ENCODE measurements at places on chromosomes 3 and 15.

DNA sequence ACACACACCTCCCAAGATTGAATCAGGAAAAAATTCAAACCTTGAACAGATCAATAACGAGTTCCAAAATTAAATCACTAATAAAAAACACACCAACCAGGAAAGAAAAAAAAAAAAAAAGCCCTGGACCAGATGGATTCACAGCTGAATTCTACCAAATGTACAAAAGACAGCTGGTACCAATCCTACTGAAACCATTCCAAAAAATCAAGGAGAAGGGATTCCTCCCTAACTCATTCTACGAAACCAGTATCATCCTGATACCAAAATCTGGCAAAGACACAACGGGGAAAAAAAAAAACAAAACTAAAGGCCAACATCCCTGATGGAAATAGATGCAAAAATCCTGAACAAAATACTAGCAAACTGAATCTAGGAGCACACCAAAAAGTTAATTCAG, 54.4 kb upstream of the SLC12A8 start:
- DNase-seq = no peak

- DNase-seq = peak; percentile 60
Observed at GRCh38 chr3:51371943-51372557, 13.0 kb upstream of the MANF start.

DNA sequence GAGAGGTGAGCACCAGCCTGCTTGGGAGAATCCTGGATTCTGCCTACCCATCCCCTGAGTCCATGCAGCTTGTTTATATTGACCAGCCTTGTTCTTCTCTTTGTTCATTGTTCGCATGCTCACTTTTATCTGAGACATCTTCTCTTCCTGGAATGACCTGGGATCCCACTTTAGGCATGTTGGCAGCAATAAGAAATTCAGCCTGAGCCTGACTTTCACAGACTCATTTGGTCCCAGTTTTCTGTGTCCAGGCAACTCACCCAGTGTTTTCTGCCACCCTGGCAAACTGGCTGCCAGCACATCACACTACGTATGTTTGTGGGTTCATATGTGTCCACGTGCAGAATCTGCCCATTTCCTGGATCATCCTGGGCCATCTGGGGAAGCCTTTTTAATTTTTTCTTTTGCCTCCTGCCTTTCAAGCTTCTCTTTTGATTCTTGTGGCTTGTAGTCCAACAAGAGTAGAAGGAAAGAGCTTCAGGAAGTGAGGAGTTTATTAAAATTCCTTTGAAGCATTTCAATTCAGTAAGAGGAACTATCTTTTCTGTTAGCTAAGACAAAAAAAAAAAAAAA, 199.9 kb downstream of the FNDC3B start:
- DNase-seq = no peak

- DNase-seq = peak; percentile 7
Observed at GRCh38 chr3:24101676-24102168, 156.6 kb downstream of the NR1D2 start.

DNA sequence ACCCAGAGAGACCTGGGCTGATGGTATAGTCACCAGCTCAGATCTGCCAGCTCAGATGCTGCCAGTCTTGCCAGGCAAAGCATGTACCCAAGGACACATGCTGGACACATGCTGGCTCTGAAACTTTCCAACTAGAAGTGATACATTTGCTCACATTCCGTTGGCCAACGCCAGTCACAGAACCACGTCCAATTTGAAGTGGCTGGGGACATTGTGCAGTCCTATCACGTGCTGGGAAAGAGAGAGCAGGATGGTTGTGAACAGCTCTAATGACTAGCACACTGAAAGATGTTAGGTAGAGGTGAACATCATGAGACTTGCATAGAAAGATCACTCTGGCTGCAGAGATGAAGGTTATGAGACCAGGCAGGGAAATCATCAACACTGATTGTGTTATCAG, 308.5 kb upstream of the ROPN1 start:
- no peak for DNase-seq

DNA sequence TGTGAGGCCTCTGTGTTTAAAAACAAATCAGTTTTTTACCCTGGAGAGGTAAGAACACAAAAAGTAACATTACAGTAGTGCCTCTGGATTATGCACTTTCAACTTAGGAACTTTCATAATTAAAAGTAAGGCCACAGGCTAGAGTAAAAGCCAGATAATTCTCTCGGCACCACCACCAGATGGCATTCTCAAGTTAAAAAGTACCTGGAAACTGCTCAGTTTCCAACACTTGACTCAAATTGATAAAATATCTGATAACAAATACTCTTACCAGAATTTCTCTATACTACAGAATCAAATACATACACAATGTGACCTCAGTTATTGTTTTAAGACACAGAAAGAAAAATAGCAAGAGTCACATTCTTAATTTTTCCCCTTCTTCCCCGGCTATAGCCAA, 19.9 kb downstream of the SPICE1 start:
- peak; percentile 17 for DNase-seq

DNA sequence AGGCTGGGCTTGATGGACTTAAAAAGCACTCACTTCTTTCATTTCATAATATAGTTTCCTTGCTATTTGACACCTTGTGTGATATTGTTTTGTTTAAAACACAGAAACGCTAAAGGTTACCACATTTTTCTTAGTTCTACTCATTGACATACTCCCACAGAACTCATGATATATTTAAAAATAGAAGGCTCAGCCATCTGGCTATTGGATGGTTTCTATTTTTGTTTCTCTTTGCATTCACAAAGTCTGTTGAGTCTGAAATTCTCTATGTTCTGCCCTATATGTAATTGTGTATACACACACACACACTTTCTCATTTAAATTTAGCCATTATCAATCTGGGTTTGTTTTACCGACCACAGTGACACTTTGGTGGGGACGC, 128.2 kb downstream of the SOX2 start:
- DNase-seq = no peak

GRCh38 chr3:179088306-179088705, 16.7 kb upstream of the ZMAT3 start:
- DNase-seq = no peak

- DNase-seq = no peak
Observed at GRCh38 chr3:194009019-194009418, 126.9 kb upstream of the HES1 start.

DNA sequence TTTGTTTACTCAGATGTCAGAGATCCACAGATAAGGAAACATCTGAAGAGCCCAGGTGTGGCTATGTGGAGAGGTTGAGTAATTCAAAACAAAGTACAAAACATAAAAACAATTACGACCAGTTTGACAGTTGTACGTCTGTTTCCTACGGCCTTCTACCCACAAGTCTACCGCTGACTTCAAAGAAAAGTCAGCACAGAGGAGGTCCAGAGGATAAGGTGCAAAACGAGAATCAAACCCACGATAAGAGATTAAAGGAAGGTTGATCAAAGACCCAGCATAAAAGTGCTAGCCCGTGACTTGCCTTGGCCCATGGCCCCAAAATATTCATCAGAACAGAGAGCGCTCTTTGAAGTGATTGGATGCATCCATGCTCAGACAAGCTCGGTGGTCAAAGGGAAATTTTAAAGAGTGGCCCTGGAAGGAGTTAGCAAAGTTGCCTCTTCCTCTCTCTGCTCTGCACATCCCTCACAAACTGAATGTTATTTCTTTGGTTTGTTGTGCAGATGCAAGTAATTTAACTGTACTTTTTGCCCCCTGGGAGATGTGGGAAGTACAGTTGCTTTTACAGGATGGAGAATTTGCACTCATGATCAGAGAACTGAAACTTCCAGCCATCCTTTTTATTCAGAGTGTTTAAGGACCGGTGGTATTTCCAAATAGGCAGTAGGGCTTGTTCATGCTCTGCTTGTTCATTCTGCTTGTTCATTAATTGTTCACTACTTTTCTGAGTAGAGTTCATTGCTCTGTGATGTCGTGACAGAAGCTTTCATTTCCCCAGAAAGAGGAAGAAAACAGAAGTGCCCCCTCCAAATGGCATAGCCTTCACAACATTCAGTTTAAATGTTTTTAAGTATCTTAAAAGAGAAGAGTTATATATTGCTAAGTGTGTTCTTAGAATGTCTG, 31.1 kb downstream of the MME start:
- no peak for DNase-seq

DNA sequence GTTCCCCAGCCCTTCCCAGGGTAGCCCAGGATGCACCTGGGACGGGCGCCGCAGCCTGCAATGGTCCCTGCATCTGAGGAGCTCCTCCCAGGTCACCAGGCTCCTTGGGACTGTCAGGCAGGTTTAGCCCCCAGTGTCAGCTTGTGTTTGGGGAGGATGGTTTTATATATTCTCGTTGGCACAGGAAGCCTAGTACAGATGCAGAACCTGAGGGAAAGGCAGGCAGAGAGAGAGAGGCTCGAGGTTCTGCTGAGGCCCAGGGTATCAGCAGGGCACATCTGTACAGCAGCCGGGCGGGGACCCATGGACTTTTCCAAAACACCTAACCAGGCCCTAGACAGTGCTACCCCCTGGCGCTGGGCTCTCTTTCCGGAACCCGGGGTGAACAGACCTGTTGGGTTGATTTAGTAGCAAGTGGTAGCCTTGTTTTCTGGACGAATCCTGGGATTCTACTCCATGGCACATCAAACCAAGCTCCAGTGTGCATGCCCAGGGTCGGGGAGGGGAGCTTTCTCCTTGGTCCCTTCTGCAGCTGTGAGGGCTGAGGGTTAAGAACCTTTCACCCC, 8.6 kb downstream of the PAK6 start:
- no peak for DNase-seq

- DNase-seq = no peak
Observed at GRCh38 chr15:80480909-80481308, 76.7 kb downstream of the ARNT2 start.

GRCh38 chr15:40618023-40618422, 24.0 kb downstream of the KNL1 start:
- DNase-seq = no peak

DNA sequence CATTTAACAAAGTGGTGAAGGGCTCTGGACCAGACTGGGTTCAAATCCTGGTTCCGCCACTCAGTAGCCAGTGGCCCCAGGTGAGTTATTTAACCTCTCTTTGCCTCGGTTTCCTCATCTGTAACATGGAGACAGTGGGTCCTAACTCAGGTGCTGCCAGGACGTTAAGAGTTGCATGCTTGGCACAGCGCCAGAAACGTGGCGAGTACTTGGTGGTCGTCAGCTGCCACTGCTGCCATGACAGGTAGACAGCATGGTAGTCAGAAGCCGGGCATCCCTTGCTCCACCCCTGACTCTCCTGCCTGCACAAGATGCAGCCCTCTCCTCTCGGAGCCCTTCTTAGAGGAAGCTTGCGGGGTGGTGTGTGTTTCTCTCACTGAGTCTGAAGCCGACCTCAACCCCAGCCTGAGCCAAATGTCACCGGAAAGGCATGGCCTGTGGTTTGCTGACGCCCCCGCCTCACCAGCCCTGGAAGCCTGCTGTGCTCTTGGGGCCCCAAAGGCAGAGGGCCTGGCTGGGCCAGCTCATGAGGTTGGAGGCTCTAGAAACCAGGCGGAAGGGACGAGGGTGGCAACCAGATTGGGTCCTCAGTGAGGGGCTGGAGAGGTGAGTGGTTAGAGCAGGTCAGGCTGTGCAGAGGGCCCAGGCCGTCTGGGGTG, 160.8 kb upstream of the TLE3 start:
- peak; percentile 87 for DNase-seq

GRCh38 chr15:88954431-88955277, 41.5 kb upstream of the MFGE8 start:
- no peak for DNase-seq

DNA sequence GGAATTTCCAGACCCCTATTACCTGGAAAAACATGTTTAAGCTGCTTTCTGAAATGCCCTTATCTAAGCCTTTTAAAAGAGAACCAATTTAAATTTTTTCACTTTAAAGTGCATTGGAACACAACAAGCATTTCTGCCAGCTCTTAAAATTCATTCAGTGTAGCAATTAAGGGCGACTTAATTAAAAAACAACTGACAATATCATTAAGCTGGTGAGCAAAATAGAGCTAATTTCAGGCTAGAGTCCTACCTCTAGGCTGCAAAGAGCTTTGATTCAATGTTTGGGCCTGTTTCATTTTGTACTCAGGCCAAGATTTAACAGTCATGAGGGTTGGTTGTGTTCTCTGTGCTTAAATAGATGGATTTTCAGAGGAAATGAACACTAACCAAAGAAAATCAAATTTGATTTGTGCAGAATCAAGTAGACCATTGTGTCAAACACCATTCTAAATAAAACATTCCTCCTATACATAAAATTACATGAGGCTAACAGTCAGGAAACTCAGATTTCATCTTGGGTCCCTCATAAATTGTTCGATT, 114.6 kb downstream of the TMEM108 start:
- no peak for DNase-seq

- DNase-seq = no peak
Observed at GRCh38 chr3:69058180-69058946, 6.2 kb upstream of the TMF1 start.

DNA sequence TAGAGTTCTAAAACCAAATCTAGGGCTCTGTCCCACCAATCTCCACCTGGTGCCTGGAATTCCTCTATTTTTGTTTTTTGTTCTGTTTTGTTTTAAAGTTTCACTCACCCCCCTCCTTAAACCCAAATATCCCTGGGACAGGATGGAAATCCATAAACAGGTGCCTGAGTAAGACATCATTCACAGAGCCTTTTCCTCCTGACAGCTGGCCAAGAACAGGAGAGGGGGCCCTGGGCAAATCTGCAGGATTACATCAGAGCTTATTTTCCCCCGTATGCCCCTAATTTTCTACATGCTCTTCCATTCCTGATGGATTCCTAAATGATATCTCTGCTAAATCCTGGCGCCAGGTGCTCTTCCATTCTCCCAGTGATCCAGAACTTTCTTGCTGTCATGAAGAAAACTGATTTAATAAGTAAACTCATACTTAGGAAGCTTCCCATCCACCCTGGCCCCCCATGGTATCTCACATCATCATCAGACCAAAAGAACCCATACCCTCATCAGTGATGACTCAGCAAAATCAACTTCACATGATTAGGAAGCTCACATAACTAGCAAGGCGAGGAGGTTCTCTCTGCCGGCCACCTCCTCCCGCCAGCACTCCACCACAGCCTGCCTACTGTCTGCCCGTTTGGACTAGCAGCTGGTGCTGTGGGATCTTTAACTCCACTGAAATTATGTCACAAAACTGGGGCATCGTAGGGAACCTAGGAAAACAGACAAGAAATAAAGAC, 61.0 kb downstream of the LIPC start:
- no peak for DNase-seq

DNA sequence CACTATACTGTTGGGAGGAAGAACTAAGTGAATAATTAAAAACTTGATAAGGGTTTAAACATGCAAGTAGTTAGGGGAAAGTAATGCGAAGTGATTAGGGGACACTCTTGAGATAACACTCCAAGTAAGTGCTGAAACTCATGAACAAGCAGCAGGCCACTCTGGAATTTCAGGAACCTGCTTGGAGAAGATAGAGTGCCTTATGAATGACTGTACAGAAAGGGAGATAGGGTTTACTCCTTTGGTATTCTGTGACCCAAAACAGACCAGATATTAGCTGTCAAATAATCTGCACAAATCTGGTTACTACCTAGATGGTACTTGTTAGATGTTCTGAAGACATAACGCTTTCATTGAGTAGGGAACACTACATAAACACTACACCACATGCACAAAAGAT, 85.6 kb downstream of the FRMD4B start:
- no peak for DNase-seq

DNA sequence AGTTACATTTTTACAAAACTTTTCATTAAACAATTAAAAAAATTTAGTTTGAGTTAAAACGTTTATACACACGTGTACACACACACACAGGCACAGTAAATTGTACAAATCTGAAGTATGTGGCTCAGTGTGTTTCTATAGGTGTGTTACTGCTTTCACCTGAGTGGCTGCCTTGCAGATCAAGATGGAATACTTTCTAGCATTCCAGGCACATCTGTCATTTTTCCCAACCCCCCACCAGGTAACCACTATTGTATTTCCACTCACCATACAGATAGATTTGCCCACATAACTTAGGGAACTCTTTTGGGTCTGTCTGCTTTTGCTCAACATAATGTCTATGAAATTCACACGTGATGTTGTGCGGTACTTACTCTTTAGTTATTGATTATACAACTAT, 141.1 kb downstream of the PTPRG start:
- DNase-seq = no peak
